ENCODE measurements at places on chromosomes 2 and 18.

GRCh38 chr2:50564766-50565165 is 467.2 kb downstream of the NRXN1 start:
- DNase-seq: no peak

GRCh38 chr2:233845301-233846060 is 8.9 kb downstream of the HJURP start:
- DNase-seq: peak; percentile 49

GRCh38 chr2:110802208-110802932 is 70.0 kb downstream of the ACOXL start:
- no peak for DNase-seq

- peak; percentile 73 for DNase-seq
Observed at GRCh38 chr2:207711750-207712530, 500 bp downstream of the CCNYL1 start.

- no peak for DNase-seq
Observed at GRCh38 chr2:203891474-203891873, 23.9 kb downstream of the CTLA4 start.

DNA sequence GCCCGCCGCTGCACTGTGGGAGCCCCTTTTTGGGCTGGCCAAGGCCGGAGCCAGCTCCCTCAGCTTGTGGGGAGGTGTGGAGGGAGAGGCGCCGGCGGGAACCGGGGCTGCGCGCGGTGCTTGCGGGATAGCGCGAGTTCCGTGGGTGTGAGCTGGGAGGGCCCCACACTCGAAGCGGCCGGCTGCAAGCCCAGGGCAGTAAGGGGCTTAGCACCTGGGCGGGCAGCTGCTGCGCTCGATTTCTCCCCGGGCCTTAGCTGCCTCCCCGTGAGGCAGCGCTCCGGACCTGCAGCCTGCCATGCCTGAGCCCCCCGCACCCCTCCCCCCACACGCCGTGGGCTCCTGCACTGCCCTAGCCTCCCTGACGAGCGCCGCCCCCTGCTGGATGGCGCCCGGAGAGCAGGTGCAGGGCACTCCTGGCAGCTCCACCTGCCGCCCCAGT is 124.4 kb downstream of the CCDC178 start:
- DNase-seq: no peak

- DNase-seq: no peak
Observed at GRCh38 chr18:49656073-49656692, 94.3 kb downstream of the LIPG start.

- DNase-seq: no peak
Observed at GRCh38 chr2:62147610-62148301, 48.2 kb upstream of the B3GNT2 start.

DNA sequence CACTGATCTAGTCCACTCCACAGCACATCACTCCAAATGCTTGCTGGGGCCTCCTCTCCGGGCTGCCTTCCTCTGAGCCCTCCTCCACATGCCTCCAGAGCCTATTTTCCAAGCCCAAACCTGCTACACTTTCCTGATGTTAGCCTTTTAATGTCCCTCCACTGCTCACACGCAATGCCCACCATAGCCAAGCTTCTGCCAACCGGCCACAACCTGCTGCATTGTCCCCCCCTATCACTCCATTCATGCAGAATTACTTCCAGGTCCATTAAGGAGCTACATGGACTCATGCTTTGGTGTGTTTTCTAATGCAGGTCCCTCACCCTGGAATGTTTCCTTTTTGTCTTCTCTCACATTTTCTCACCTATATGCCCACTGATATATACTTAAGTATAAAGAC is 129.3 kb downstream of the MARCHF4 start:
- DNase-seq: peak; percentile 34

DNA sequence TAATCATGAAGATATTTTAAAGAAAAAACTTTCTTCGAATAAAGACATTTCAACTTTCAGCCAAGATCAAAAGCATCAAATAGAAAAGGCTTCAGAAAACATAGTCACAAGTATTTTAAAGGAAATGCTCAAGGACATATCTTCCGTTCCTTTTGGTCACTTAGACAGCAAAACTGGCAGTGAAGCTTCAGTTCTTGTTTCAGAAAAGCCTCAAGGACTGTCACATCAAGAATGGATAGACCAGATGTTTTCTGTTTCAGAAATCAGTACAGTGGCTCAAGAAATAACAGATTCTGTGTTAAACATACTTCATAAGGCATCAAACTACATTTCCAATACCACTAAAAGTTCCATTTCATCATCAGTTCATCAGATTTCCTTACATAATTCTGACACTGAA is 51.8 kb downstream of the FSIP2 start:
- no peak for DNase-seq

DNA sequence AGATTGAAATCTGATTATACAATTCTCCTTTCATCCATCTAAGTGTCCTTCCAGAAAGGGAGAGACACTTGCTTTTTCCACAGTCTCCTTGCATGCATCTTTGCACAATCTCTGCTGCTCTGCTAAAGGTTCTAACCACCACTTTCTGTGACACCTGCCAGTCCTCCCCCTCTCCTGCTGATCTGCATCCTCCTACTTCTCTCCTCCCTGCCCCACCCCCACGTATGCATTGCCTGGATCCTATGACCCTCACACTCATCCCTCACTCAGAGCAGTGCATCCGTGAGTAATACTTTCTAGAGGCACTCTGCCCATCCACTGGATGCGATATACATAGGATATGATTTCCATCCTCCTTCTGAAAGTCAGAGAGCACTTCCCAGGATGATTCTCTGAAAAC is 27.7 kb upstream of the TRAPPC8 start:
- DNase-seq: no peak

DNA sequence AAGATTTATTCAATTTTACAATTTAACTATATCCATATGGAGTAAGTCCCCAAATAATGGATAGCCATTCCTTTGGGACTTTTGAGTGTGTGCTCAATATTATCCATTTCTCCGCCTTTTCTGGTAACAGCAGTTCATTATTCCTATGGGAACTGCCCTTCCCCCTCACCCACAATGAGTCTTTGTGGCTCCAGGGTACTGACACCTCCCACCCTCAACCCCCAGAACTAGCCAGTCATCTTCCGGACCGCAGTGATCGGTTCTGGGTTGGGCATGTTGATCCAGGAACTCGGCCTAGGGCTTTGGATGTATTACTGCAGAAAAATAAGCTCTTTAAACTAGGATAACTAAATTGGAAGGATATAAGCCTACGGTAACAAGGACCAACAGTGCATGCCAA is 45.4 kb upstream of the CCDC150 start:
- no peak for DNase-seq

GRCh38 chr2:37676274-37676673 is 4.8 kb upstream of the CDC42EP3 start:
- DNase-seq: no peak

GRCh38 chr18:23276451-23276850 is 141.2 kb downstream of the CABLES1 start:
- DNase-seq: no peak

GRCh38 chr18:58264840-58265239 is 220.8 kb downstream of the NEDD4L start:
- DNase-seq: no peak

DNA sequence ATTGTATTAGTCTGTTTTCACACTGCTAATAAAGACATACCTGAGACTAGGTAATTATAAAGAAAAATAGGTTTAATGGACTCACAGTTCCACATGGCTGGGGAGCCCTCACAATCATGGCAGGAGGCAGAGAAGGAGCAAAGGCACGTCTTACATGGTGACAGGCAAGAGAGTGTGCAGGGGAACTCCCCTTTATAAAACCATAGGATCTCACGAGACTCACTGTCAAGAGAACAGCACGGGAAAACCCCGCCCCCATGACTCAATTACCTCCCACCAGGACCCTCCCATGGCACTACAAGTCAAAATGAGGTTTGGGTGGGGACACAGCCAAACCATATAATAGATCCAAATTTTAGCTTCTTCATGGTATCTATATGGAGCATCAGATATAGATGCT is 69.6 kb upstream of the TMEM87B start:
- DNase-seq: no peak

GRCh38 chr2:214550786-214551185 is 139.9 kb downstream of the VWC2L start:
- no peak for DNase-seq
